Spinal cord (tissue), 10 donors: ENCODE measurements at places on chromosomes 12 and 14. TPM values are rescaled to one million over a fixed set of nuclear protein-coding genes. Genes with fewer than 3 reads are reported as not detected.

DNA sequence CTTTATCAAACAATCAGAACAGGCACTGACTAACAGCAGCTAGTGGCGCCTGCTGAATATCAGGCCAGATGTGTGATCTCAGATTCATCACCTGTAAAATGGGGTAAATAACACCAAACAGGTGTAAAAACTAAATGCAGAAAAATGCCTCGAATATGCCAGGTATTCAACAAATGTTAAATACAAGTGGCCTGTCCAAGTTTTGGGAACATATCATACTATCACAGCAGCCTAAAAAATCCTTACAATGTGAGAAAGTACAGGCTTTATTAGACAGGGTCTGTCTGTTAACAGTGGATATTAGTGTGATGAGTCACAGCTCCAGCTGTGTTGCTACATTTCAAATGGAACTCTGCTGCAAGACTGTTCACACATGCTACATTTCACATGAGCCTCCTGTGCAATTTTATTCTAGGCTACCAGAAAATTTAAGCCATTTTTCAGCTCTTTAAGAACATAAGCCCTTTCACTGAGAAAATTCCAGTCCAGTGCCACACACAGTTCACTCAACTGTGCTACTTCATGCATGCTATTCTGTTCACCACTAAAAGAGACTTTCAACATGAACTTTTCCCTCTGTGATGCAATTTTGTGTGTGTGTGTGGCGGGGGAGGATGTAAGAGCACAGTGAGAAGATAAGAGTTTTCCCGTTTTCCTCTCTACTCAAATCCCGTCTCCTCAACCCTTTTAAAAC, 56.7 kb downstream of the MSRB3 start:
- DNase-seq = no peak

DNA sequence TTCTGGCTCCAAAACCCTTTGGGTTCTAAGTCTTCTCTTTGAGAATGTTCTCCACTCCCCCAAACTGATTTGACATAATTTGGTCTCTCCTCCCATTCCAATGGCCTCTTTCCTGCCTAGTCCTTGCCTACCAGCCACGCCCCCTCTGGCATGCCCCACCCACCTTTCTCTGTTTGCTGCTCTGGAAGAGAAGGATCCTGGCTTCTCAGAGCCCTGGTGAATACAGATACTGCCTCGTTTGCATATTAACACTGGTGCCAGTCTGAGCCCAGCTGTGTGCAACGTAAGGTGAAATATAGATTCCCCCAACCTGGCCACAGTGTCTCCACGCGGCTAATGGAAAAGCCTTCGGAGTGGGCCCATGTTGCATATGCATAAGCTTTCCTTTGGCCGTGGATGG, 79.7 kb downstream of the PAPOLA start:
- DNase-seq = no peak

- DNase-seq = no peak
These were observed 1.9 kb downstream of the DUSP16 start for GRCh38 chr12:12560587-12561370.

- DNase-seq = peak; percentile 29
These were observed 380.0 kb downstream of the DIO2 start for GRCh38 chr14:79831195-79831892.

CYP27B1 gene
- 1.4 TPM for polyA plus RNA-seq

DNA sequence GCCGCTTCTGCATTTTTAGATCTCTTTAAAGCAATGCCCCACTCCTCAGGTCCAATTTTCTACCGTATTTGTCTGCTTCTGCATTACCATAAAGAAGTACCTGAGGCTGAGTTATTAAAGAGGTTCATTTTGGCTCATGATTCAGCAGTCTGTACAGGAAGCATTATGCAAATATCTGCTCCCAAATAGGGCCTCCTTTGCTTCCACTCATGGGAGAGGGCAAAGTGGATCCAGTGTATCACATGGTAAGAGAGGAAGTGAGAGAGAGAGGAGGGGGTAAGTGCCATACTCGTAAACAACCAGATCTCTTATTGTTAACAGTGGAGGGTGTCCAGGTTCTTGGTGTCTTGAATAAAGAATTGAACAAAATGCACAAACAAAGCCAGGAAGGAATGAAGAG, 316.1 kb upstream of the SEL1L start:
- DNase-seq = no peak

MYF5 gene
- not detected for polyA plus RNA-seq

GPR84 gene
- 0.79 TPM for polyA plus RNA-seq

- no peak for DNase-seq
These were observed 245.9 kb downstream of the CACNA1C start for GRCh38 chr12:2298556-2299200.

DNA sequence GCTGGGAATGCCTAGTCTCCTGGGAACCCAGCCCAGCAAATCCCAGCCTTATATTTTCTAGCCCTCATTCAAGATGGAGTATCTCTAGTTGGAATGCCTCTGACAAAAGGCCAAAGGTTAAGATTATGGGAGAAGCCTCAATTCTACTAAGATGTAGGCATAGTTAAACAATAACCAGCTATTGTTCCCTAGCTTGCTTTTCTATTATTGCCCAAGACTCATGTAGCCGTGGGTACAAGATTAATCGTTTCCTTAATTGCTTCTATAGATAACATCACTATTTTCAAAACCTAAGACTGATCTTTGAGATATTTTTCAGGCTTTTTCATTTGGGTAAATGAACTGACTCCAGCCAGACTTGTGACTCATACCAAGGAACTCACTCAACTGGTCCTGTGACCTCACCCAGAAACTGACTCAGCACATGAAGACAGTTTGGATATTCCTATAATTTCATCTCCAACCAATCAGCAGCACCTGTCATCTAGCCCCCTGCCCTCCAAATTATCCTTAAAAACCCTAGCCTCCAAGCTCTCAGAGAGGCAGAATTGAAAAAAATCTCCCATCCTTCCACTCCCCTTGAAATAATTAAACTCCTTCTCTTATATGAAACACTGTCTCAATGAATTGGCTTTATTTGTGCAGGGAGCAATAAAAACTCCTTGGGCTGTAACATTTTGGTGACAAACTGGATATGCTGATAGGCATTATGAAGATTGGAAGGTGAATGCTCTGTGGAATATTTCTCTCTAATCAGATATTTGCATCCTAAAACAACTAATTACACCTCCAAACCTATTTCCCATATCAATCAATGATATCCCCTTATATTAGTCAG, 589.0 kb downstream of the C12orf50 start:
- no peak for DNase-seq

GRCh38 chr12:61272441-61272840, 987.8 kb upstream of the USP15 start:
- no peak for DNase-seq

- no peak for DNase-seq
These were observed 6.9 kb upstream of the ADCY6 start for GRCh38 chr12:48795550-48796455.

DEPDC4 gene
- polyA plus RNA-seq = 2.1 TPM

GRCh38 chr14:44477953-44478352, 29.1 kb downstream of the FSCB start:
- no peak for DNase-seq

PRB3 gene
- polyA plus RNA-seq = not detected

KRT78 gene
- polyA plus RNA-seq = not detected

NRIP2 gene
- polyA plus RNA-seq = 5.1 TPM

GRCh38 chr12:132216354-132216987, 72.2 kb downstream of the NOC4L start:
- no peak for DNase-seq

- no peak for DNase-seq
These were observed 24.2 kb downstream of the NOC4L start for GRCh38 chr12:132168311-132169031.

GRCh38 chr12:95055057-95055456, 18.4 kb downstream of the NR2C1 start:
- DNase-seq = no peak

DNA sequence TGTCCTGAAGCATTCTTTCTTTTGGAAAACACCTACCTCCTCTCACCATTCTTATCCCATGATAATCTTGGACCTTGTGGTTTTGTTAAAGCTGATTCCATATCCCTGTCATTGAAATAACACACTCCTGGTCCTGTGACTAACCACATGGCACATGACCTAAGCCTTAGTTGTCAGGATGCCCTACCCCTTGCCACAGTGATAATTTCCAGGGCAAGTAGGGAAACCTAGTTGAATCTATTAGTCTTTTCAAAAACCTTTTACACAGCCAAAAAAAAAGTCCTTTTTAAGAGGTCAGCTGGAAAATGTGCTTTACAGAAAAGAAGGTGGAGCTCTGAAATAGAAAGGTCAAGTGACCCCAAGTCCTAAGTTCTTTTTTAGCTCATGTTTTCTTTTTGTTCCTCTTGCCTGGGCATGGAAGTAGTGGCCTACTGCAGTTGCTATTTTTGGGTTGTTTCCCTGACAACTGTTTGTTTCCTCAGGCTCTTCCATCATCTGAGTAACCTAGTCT, 608.4 kb downstream of the LRFN5 start:
- DNase-seq = no peak

GRCh38 chr12:64895526-64895925, 71.1 kb downstream of the TBC1D30 start:
- DNase-seq = no peak

DNA sequence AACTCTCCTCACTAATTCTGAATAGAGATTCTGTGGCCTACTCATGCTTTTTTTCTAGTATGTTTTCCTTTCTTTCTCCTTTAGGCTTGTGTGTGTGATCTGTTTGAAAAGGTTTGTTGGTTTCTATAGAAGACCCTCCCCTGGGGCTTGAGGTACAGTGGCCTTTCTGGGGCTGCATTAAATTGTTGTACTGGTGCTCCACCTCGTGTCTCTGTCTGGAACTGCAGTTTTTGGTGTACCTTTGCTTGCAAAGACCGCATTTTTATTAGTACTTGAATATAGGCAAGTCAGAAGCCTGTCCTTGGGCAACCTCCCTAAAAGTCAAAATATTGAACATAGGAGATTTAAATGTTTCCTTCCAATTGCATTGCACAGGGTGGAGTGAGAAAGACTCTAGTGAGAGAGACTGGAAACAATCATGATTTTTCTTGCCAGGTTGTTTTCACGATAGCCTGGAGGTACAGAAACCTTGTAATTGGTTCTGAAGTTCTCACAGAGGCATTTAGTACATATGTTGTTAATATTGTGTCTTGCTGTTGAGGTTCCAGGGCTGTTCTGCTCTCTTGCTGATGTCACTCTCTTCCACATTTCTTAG, 39.0 kb downstream of the SLCO1B1 start:
- DNase-seq = no peak

DNA sequence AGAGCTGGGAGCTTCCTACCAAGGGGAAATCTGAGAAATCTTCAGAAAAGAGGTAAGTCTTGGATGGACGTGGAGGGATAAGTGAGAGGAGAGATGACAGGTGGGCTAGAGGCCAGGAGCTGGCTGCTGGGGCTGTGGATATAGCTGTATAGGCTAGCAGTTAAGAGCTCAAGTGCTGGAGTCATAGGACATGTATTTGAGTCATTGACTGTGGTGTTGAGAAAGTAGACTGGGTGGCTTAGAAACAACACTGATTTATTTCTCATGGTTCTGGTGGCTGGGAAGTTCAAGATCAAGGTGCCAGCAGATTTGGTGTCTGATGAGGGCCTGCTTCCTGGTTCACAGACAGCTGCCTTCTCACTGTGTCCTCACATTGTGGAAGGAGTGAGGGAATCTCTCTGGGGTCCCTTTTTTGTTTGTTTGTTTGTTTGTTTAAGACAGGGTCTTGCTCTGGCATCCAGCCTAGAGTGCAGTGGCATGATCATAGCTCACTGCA, 151.1 kb upstream of the FUT8 start:
- no peak for DNase-seq

GRCh38 chr14:50237427-50237826, 6.0 kb upstream of the SOS2 start:
- no peak for DNase-seq

ESR2 gene
- 0.52 TPM for polyA plus RNA-seq

CD27 gene
- polyA plus RNA-seq = 3.0 TPM

DNA sequence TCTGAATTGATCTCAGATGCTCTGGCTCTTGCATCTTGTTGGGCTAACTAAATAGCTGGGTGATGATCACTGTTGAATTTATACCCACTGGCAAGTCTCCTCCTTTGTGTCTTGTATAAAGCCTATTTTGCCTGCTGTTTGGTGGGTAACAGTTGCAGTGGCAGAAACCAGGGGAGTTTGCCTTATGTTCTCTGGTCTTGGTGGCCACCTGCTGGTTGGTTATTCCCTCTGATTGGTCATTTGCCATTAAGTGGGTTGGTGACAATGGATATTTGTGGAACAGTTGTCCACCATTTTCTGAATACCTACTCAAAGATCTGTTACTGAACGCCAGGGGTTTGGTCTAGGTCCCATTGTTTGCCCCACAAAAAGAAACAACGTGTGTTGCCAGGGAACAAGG, 52.1 kb downstream of the AVPR1A start:
- no peak for DNase-seq

GRCh38 chr12:87939182-87939581, 90.0 kb downstream of the C12orf50 start:
- no peak for DNase-seq
